ENCODE measurements at places on chromosomes 1 and 21.

- no peak for DNase-seq
Observed at GRCh38 chr1:214154596-214155292, 126.2 kb upstream of the SMYD2 start.

GRCh38 chr21:43829575-43830119 is 35.4 kb upstream of the AGPAT3 start:
- no peak for DNase-seq

- no peak for DNase-seq
Observed at GRCh38 chr1:244092293-244092963, 41.3 kb downstream of the ZBTB18 start.

- no peak for DNase-seq
Observed at GRCh38 chr21:24824209-24824608, 783.1 kb downstream of the MRPL39 start.

DNA sequence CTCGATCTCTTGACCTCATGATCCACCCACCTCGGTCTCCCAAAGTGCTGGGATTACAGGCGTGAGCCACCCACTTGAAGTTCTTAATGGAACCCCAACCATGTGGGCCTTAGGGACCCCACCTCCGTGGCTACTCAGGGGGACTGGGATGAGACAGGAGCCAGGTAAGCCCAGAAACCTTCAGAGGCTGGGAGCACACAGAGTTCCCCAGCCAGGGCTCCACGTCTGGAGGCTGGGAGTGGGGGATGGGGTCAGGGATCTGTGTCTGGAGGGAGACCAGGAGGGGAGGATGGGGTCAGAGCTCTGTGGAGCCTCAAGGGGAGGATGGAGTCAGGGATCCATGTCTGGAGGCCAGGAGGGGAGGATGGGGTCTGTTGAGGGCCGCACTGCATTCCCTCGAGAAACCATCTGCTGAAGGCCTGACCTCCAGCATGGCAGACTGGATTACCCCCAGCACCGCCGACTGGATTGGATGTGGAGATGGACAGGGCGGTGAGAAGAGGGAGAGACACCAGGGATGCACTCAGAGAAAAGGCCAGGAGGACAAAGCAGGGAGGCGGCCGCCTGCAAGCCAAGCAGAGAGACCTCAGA is 2.1 kb upstream of the FTCD start:
- no peak for DNase-seq

Measured in stimulated activated CD4-positive, alpha-beta T cell treated with anti-CD3 and anti-CD28 coated beads, Interleukin-4, amount 100 ng/mL, for 4 hours (primary cell).